ENCODE measurements at places on chromosomes 4 and X.

- no peak for DNase-seq
Measured at GRCh38 chr4:167787231-167787630, 305.1 kb upstream of the ANXA10 start.

DNA sequence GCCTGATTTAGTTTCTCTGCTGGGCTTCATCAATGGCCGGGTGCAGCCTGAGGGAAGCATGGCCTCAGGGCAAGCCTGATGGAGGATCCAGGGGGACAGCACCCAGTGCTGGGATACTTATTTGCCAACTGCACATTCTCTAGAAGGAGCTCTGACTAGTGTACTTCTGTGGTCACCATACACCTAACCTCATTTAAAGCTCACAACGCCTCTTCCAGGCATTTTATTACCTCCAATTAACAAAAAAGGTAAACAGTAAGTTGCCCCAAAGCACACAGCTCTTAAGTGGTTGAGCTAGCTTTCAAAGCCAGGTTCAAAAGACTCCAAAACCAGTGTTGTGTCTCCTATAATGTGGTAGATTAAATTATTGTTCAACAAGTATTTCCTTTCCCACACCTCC is 26.8 kb upstream of the ATXN3L start:
- DNase-seq, result no peak

- DNase-seq, result no peak
Measured at GRCh38 chrX:134803060-134803459, 144.8 kb upstream of the PLAC1 start.

- DNase-seq, result peak; percentile 10
Measured at GRCh38 chr4:185096032-185096653, 46.9 kb upstream of the SLC25A4 start.

DNA sequence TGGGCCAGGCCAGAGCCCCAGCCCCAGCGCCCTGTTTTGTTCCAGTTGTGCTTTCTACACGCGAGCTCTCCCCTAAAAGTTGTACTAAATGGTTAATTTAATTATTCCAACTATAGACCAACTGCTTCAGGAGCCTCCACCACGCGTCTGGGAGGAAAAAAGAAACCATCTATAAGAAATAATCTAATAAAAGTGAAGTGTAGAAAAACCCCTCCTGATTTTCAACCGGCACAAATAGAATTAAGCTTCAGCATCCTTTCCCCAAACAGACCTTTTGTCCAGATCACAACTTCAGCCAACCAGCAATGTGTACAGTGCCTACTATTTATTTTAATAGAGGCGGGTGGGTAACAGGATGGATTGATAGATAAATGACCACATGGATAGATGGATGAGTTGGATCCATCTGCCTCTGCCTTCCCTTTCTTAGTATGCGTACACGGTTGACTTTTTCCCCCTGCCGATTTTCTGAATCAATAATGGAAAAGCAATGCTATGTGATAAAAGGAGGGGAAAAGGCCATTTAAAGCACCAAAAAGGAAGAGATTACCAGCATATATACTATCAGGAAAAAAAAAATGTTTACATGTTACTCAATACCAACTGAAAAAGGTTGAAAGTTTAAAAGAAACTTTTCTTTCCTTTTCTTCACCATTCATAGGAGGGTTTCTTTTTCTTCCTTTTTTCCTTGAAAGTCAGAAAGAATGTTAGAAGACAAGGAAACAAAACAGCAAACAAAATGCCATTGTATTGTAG is 3.7 kb upstream of the PHOX2B start:
- no peak for DNase-seq

DNA sequence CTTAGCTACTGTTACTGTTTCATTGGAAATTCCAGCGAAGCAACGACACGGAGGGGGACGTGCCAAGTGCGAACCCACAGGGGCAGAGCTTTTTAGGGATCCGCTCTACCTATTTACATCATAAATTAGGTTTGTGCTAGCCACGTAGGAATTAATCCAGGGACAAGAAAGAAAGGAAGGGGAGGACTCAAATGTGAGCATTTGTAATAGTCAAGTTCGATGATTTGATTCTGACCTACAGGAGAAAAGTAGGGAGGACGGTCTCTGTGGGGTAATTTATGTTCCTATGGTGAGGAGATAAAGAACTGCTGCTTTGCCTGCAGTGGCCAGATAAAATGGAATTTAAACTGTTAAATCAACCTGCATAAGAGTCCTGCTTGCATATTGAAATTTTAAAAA is 1.7 kb downstream of the INTS6L start:
- DNase-seq, result peak; percentile 7

DNA sequence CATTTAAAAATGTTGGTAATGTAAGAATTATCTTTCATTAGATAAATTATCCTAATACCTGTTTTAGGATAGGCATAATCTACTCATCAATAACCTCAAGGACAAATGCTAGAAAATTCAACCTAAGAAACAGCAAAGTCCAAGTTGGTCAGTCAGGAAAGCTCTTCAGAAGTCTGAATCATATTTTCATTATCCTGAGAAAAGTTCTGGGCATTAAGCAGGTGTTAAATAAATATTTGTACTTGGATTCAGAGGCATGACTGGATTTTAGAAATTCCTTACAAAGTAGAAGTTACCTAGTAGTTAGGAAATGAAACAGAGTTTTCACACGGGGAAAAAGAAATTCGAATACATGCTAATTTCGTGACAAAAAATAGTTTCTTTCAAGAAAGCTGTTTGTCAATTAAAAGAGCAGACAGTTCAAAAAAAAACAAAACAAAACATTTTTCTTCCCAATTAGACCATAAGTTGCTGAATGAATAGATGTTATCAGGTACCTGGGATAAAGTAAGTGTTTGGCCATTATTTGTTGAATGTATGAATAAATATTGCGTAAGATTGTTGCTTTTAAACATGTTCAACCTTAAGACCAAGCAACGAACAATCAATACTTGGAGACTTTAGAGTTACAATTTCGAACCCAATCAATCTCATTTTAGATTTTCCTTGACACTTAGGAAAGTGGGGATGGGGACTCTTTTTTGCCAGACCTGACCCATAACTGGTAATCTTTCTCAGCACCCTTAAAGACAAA is 48.5 kb downstream of the MAD2L1 start:
- DNase-seq, result no peak

DNA sequence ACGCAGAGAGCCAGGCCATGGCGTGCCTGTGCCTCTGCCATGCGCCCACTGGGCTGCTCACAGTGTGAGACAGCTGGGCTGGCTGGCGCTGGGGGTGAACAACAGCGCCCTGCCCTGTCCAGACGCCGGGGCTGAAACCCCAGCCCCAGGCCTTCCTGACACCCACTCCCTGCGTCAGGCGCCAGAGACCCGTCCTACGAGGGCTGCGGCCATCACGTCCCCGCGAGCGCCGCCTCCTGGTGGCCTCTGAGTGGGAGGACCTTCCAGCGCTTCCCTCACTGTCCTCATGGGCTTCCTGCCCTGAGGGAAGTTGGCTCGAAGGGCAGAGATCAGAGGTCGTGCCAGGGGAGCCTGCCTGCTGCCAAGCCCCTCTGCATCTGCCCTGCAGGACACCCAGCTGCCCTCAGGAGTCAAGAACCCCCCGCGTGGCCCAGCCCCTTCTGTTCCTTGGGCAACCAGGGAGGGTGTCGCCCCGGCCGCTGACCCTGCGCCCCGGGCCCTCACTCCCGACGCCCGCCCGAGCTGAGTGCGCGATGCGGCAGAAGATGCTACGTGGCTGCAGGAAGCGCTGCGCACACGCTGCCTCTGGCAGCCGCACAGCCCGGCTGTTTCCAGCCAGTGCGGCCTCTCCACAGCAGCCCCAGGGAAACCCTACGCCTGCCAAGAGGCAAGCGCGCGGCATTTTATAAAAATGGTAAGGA is 16.2 kb downstream of the NELFA start:
- no peak for DNase-seq

DNA sequence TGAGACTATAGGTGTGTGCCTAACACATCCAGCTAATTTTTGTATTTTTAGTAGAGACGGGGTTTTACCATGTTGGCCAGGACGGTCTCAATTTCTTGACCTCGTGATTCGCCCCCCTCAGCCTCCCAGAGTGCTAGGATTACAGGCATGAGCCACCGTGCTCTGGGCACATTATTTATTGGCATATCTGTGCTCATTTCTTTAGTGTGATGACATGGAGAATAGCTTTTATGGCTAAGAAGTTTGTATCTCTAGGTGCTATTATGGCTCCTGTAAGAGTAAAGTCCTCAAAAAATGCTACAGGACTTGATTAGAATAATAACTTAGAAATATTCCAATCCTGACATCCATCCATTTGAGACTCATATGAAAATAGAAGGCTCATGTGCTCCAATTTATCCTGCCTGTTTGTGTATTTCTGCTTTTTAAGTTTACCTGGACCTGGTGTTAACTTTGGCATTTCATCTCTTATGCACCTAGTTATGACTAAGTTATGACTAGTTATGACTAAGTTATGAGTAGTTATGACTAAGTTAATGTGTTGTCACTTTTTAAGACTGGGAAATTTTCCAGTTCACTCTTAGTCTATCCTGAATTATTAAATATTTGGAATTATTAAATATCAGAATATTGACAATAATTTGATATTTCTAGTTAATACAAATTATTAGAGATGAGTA is 36.4 kb upstream of the UNC5C start:
- DNase-seq, result no peak

DNA sequence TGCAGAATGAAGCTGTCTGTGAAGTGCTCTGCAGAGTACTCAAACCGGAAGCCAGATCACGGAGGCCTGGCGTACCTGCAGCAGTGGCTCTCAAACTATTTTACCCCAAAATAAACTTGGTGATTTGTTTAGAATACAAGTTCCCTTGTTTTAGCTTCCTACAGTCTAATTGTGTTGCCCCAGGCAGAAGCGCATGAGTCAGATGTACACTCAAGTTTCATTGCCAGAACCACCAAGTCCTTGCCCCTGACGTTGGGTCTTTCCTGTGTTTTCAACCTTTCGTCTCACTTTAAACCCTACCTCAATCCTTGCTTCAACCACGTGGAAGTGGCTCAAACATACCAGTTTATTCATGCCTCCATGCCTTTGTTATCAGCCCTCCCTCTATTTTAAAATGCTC is 66.2 kb upstream of the SLC7A11 start:
- DNase-seq, result no peak

GRCh38 chrX:69062493-69062892 is 102.8 kb downstream of the PJA1 start:
- no peak for DNase-seq

DNA sequence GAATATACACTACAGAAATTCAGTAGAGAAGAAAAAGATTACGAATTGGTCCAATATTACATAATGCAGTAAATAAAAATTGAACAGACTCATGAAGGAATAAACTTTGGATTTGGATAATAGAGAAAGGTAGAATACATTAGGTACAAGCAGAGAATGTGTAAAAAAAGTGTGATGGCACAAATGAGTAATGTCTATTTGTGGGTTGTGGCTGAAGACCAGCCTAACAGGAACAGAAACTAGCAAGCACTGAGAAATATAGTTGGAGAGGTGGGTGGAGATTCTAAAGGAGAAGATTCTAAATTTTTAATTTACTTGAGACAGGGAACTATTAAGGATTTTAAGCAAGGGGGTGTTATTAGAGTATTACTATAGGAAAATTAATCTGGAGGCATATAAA is 15.2 kb upstream of the CLOCK start:
- DNase-seq, result no peak

GRCh38 chrX:56803850-56804681 is 75.0 kb downstream of the NBDY start:
- no peak for DNase-seq

DNA sequence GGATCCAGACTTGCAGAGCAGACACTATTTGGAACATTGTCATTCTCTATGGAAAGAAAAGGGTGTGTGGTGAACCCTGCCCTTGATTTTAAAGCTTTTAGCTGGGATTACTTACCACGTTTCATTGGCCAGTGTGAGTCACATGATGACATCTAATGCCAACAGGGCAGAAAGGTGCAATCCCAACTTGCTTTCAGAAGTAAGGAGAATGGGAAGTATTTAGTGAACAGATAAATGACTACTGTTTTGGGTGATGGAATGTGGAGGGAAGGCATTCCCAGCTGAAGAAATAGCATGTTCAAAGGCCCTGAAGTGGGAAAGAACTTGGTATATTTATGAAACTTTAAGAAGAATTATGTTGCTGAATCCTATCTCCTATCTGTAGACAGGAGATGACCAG is 44.5 kb downstream of the SYTL5 start:
- DNase-seq, result no peak

DNA sequence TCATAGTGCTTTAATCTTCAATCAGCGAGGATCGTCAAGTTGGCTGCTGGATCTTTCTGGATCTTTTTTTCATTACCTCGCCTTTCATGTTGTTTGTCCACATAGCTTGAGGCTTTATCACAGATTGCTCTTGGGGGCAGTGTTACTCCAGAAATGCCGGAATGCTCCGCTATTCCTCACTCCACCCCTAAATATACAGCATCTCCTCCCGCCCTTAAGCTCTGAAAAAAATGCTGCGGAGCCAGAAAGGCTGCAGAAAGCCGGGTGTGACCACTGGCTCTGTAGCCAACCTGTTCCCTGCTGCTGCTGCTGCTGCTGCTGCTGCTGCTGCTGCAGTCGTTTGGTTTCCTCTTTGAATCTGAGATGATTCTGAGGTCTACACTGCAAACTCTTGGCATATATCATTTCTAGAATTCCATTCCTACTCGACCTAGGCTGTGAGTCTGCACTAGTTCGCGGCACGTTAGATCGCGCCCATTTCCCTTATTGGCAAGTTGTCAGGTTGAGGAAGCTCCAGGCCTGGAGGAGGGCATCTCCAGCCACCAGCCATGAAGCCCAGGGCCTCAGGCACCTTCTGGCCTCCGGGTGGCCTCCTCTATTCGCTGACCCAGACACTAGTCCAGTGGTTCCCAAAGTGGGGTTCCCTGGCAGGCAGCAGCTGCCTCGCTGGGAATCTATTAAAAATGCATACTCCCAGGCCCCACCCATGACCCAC is 34.2 kb downstream of the WDR13 start:
- peak; percentile 71 for DNase-seq

DNA sequence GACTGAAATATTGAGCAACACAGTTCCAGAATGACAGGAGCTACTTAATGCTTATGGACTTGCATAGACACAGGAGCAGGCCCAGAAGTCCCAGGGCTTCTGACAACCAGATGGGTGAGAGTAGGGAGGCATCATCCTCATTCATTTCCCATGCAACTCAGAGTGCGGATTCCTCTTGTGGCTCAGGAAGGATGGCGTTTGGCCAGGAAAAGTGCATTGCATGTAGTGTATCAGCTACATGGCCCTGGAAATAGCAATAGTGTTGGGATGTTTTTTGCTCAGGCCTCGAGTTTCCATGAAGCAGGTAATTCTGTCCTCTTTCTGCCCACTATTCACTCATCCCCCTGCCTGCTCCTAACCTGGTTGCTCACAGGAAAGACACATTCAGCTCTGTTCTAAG is 136.6 kb downstream of the PDGFRA start:
- DNase-seq, result no peak

DNA sequence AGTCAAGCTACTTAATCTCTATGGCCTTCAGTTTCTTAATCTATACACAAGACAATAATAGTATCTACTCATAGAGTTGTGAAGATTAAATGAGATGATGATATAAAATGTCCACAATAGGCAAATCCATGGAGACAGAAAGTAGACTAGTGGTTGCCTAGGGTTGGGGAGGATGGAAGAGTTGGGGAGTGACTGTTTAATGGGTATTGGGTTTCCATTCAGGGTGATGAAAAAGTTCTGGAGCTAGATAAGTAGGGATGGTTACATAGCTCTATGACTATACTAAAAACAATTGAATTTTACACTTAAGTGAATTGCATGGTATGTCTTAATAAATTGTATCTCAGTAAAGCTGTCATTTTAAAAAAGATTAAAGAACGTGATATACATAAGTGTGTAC is 35.7 kb downstream of the BCORL1 start:
- no peak for DNase-seq

Data from HCEC 1CT (cell line).